ENCODE measurements at places on chromosomes 3 and 15. TPM values are rescaled to one million over a fixed set of nuclear protein-coding genes. Genes with fewer than 3 reads are reported as not detected.

Gene GNAT1
- total RNA-seq, result not detected

Gene SLC22A13
- 1.5 TPM for total RNA-seq

Gene ATOSA
- total RNA-seq, result 37.8 TPM

GRCh38 chr3:50260942-50261441 lies 8.0 kb upstream of the SEMA3B start:
- peaks cover 20% of the 10 kb centered on the region for H3K27me3 ChIP-seq
- DNase-seq, result no peak
- no peaks in the 10 kb centered on the region for H3K36me3 ChIP-seq
- peak overlapping the region; percentile 88 for H3K27ac ChIP-seq
- H3K4me3 ChIP-seq, result peak overlapping the region; percentile 57
- peaks cover 13% of the 10 kb centered on the region for H3K4me1 ChIP-seq

GRCh38 chr15:71743861-71744382 lies 66.4 kb upstream of the NR2E3 start:
- H3K4me1 ChIP-seq, result peaks cover 37% of the 10 kb centered on the region
- H3K27me3 ChIP-seq, result no peaks in the 10 kb centered on the region
- DNase-seq, result peak; percentile 61
- H3K27ac ChIP-seq, result no peak overlapping the region
- peak overlapping the region; percentile 26 for H3K4me3 ChIP-seq
- peaks cover 6% of the 10 kb centered on the region for H3K36me3 ChIP-seq

DNA sequence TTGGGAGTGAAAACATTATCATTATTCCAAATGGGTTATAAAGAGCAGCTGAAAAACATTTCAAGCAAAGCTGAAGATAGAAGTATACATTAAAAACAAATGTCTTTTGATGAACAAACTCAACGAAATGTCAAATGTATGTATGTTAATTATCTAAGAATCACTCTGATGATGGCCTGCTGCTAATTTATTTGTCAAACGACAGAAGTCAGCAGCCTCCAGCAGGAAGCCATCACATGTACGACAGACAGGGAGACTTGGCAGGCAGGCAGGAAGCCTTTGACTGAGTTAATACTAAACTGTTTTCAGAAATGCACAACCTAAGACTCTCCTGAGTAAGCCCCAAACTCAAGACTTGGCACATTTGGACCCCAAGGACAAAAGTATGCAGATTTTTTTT lies 491.1 kb downstream of the ZNF385D start:
- no peak for DNase-seq
- H3K36me3 ChIP-seq, result peaks cover 4% of the 10 kb centered on the region

- no peaks in the 10 kb centered on the region for H3K4me1 ChIP-seq
- H3K27ac ChIP-seq, result no peak overlapping the region
- DNase-seq, result no peak
- no peaks in the 10 kb centered on the region for H3K36me3 ChIP-seq
- H3K27me3 ChIP-seq, result peaks cover 2% of the 10 kb centered on the region
These were observed 165.6 kb downstream of the ATP8B4 start for GRCh38 chr15:49953421-49953820.

DNA sequence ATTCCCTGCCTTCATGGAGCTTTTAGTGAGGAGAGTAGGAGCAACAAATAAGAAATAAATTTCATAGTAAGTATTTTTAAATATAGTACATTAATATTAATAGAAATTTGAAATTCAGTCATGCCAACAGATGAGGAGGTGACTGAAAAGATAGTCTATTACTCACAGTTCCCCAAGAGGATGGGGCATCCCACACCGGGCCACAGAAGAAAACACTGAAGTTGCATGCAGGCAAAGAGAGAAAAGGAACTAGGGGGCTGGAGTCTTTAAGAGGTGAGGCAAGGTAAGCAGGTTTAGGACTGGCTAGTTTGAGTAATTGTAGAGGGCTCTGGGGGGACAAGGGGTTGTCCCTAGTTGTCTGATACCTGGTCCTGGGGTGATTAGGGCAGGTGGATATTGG lies 120.1 kb upstream of the UMPS start:
- no peak for DNase-seq
- H3K4me1 ChIP-seq, result no peaks in the 10 kb centered on the region
- peaks cover 2% of the 10 kb centered on the region for H3K27me3 ChIP-seq
- H3K36me3 ChIP-seq, result no peaks in the 10 kb centered on the region
- no peak overlapping the region for H3K27ac ChIP-seq

GRCh38 chr15:40142428-40142827 lies 18.4 kb upstream of the BUB1B start:
- DNase-seq, result no peak
- H3K27me3 ChIP-seq, result peaks cover 9% of the 10 kb centered on the region
- H3K4me1 ChIP-seq, result no peaks in the 10 kb centered on the region
- H3K36me3 ChIP-seq, result no peaks in the 10 kb centered on the region

Gene ECE2
- 1.6 TPM for total RNA-seq

- H3K36me3 ChIP-seq, result no peaks in the 10 kb centered on the region
- no peak for DNase-seq
- H3K27ac ChIP-seq, result no peak overlapping the region
- no peaks in the 10 kb centered on the region for H3K27me3 ChIP-seq
- H3K4me1 ChIP-seq, result no peaks in the 10 kb centered on the region
- H3K4me3 ChIP-seq, result no peak overlapping the region
These were observed 174.9 kb downstream of the TNIK start for GRCh38 chr3:171285287-171285686.

- no peak overlapping the region for H3K27ac ChIP-seq
- H3K36me3 ChIP-seq, result no peaks in the 10 kb centered on the region
- peaks cover 6% of the 10 kb centered on the region for H3K4me1 ChIP-seq
These were observed 42.9 kb downstream of the CTDSPL start for GRCh38 chr3:37904601-37905000.

Gene ADAMTS9
- total RNA-seq, result 2.3 TPM

GRCh38 chr15:44535523-44536301 lies 1.2 kb upstream of the EIF3J start:
- peak overlapping the region; percentile 83 for H3K27ac ChIP-seq
- peaks cover 3% of the 10 kb centered on the region for H3K27me3 ChIP-seq
- peaks cover 16% of the 10 kb centered on the region for H3K4me1 ChIP-seq
- peak; percentile 24 for DNase-seq

Gene P2RY1
- 0.51 TPM for total RNA-seq

GRCh38 chr3:15429080-15429479 lies 1.7 kb downstream of the EAF1 start:
- H3K27me3 ChIP-seq, result no peaks in the 10 kb centered on the region
- no peaks in the 10 kb centered on the region for H3K36me3 ChIP-seq

- H3K36me3 ChIP-seq, result no peaks in the 10 kb centered on the region
- H3K27me3 ChIP-seq, result no peaks in the 10 kb centered on the region
- no peaks in the 10 kb centered on the region for H3K4me1 ChIP-seq
- no peak overlapping the region for H3K27ac ChIP-seq
- no peak for DNase-seq
These were observed 48.4 kb downstream of the TMEM45A start for GRCh38 chr3:100540791-100541334.

DNA sequence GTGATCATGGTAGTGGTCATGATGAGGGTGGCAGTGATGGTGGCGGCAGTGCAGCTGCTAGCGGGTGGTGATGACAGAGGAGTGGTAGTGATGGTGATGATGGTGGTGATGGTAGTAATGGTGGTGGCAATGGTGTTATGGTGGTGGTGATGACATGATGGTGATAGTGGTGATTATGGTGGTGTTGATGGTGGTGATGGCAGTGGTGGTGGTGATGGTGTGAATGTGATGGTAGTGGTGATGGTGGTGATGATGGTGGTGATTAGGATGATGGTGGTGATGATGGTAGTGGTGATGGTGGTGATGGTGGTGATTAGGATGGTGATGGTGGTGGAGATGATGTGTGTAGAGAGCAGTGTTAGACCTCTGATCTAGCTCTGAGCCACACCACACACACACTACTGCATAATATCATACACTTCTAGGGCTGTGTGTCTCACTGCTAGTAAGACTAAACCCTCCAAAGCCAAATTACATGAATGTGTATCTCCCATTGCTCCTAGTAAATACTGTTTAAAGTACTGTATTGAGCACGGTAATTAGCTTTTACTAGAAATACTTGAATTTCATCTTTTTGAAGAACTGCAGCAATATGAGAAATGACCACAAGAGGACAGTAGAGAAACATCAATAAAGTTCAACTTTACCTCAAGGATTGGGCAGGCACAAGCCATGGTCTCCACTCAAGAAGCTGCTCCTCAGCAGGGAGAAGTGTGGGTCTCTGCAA lies 28.8 kb downstream of the TMED3 start:
- H3K27me3 ChIP-seq, result no peaks in the 10 kb centered on the region
- H3K36me3 ChIP-seq, result peaks cover 5% of the 10 kb centered on the region
- no peak overlapping the region for H3K4me3 ChIP-seq
- no peak for DNase-seq
- no peak overlapping the region for H3K27ac ChIP-seq

DNA sequence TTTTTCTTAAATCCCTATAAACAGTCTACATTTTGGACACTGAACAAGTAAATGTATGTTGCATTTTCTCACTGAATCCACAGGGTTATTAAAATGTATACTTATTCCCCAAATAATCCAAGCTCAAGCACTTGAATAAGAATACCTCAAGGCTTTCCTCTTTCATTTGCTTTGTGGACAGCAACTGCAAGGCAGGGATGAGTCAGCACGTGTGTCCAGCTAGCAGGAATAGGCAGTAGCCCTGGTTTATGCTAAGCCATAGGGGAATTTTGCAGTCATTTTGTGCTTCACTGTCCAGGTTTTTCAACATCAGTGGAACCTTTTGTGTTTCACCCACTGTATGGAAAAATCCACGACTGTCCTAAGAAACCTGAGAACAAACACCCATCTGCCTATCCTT lies 96.7 kb upstream of the KCNMB2 start:
- peaks cover 23% of the 10 kb centered on the region for H3K4me1 ChIP-seq
- no peak overlapping the region for H3K27ac ChIP-seq
- no peaks in the 10 kb centered on the region for H3K36me3 ChIP-seq
- no peak for DNase-seq

DNA sequence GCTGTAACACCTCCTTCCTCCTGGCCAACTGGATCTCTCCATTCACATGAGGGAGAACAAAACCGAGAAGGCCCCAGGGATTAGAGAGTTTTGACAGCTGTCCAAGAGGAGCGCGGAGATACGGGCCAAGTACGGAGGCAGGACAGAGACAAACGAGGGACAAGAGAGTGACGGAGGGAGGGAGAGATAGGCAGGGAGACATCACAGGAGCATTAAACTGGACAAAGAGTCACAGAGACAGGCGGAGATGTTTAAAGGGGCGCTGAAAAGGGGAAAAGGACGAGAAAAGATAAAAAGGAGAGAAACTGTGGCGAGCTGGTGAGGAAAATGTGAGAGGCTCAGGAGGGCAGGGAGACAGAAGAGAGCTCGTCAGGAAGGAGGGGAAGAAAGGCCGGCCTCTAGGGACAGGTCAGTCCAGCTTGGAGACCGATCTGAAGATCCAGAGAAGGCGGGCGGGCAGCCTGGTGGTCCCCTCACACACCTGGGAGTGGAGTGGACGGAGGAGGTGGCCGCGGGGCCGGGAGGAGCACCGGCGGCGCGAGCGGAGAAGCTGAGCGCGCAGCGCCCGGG lies 40.5 kb upstream of the ROPN1 start:
- H3K27ac ChIP-seq, result peak overlapping the region; percentile 100
- H3K4me1 ChIP-seq, result peaks cover 15% of the 10 kb centered on the region
- peak; percentile 74 for DNase-seq

GRCh38 chr3:73213896-73214295 lies 152.4 kb downstream of the EBLN2 start:
- H3K27ac ChIP-seq, result no peak overlapping the region
- no peak overlapping the region for H3K4me3 ChIP-seq
- peaks cover 13% of the 10 kb centered on the region for H3K4me1 ChIP-seq
- peaks cover 1% of the 10 kb centered on the region for H3K27me3 ChIP-seq

GRCh38 chr3:100335434-100335833 lies 877 bp downstream of the NIT2 start:
- peak overlapping the region; percentile 99 for H3K4me3 ChIP-seq
- no peaks in the 10 kb centered on the region for H3K36me3 ChIP-seq
- H3K27me3 ChIP-seq, result peaks cover 4% of the 10 kb centered on the region

DNA sequence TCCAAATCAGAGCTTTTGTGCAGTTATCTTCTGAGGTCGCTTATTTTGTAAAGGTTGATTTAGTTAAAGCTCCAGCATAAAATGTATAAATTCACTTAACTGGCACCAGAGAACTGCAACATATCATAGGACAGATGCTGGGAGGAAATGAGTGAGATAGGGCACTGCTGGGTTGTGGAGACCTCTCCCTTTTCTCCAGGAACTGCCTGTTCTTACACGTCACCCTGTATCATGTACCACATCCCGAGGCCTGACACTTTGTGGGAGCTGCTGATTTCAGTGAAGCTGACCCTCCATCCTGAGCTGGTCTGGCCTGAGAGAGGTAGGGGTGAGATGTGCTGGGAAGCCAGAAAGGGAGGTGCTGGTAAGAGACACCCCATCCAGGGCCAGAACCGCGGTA lies 213.8 kb upstream of the FEZF2 start:
- DNase-seq, result no peak
- peaks cover 12% of the 10 kb centered on the region for H3K36me3 ChIP-seq

Gene ITGA11
- total RNA-seq, result 0.22 TPM

DNA sequence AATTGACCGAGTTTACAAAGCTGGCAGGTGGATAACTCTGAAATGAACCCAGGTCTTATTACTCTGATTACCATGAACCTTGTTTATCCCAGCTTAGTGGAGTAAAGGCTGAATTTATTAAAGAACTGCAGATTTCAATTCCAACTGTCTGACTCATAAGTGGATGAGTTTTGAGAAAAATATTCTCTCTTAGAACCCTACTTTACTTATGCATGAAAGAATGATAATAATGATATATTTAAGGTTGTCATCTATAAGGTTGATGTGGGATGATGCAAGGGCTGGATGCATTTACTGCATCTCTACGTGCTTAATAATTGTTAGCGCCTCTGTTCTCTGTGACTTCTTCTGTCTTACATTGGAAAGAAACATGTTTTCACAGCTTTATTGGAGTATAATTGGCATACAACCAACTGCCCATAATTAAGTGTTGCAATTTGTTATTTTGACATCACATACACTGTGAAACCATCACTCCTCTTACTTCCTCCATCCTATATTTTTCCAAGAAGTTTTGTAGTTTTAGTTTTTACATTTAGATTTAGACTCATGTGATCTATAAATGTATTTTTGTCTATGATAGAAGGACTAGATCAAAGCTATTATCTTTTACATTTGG lies 771.2 kb upstream of the ARRDC4 start:
- H3K27me3 ChIP-seq, result no peaks in the 10 kb centered on the region
- H3K4me3 ChIP-seq, result no peak overlapping the region
- no peak overlapping the region for H3K27ac ChIP-seq
- DNase-seq, result no peak
- H3K4me1 ChIP-seq, result no peaks in the 10 kb centered on the region
- H3K36me3 ChIP-seq, result no peaks in the 10 kb centered on the region

- peaks cover 2% of the 10 kb centered on the region for H3K27me3 ChIP-seq
- no peaks in the 10 kb centered on the region for H3K36me3 ChIP-seq
- no peaks in the 10 kb centered on the region for H3K4me1 ChIP-seq
- no peak for DNase-seq
These were observed 66.1 kb upstream of the RORA start for GRCh38 chr15:61295239-61295638.

GRCh38 chr3:99286266-99286845 lies 352.0 kb upstream of the COL8A1 start:
- no peaks in the 10 kb centered on the region for H3K27me3 ChIP-seq
- no peaks in the 10 kb centered on the region for H3K4me1 ChIP-seq
- H3K36me3 ChIP-seq, result no peaks in the 10 kb centered on the region
- no peak for DNase-seq

- no peak overlapping the region for H3K4me3 ChIP-seq
- H3K27me3 ChIP-seq, result no peaks in the 10 kb centered on the region
- no peaks in the 10 kb centered on the region for H3K36me3 ChIP-seq
- no peaks in the 10 kb centered on the region for H3K4me1 ChIP-seq
These were observed 33.8 kb downstream of the NMD3 start for GRCh38 chr3:161254861-161255260.

Gene FSIP1
- 1.5 TPM for total RNA-seq

Data from glutamatergic neuron (in vitro differentiated cells).